Right hindlimb (tissue), 1 donor: ENCODE measurements at places on chromosomes 4 and X.
A peak's percentile ranks its signal among the peaks of the same experiment; 100 is the strongest.

DNA sequence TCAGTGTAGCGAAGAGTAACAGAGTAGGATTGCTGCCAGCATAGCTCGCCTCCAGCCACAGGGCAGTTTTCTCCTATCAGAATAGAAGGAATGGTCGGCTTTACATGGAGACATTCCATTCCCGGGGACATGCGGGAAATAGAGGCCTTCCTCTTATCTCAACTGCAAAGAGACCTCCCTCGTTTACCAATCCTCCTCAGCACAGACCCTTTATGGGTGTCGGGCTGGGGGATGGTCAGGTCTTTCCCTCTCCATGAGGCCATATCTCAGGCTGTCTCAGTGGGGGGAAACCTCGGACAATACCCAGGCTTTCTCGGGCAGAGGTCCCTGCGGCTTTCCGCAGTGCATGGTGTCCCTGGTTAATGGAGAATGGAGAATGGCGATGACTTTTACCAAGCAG lies 285.0 kb downstream of the ASMT start:
- DNase-seq: no peak

GRCh38 chrX:74421036-74421739 lies at the start of gene SLC16A2:
TSS of gene SLC16A2 (plus strand) at chrX:74421493. CDS start at chrX:74421638, 145 bp downstream.
- DNase-seq: peak; percentile 86

- no peak for DNase-seq
These were observed 473 bp upstream of the TKTL2 start for GRCh38 chr4:163474027-163474426.

- no peak for DNase-seq
These were observed 103.9 kb downstream of the ARAP2 start for GRCh38 chr4:36140421-36140820.

- no peak for DNase-seq
These were observed 1637.3 kb upstream of the PABPC4L start for GRCh38 chr4:135838889-135839288.

- DNase-seq: peak; percentile 79
These were observed 1053.0 kb upstream of the IGFBP7 start for GRCh38 chr4:58163156-58163555.

DNA sequence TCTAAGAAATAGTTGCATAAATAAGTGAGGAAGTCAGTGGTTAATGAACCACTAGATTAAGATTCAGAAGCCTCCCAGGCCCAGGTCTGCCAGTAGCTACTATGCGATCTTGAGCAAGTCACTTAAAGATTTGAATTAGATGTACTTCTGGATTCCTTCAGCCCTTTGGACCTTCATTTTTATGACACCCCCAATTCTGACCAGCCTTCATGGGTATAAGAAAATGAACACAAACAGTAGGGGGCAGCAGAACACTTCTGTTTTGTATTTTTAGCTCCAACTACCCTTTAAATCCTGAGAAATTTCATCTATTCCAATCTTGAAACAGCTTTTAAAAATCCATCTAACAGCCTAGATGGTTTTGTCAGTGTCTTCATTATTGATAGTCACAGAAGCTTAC lies 19.0 kb downstream of the TMEM47 start:
- DNase-seq: no peak

- no peak for DNase-seq
These were observed 242.9 kb upstream of the PRPS2 start for GRCh38 chrX:12548341-12548740.

GRCh38 chr4:98577956-98578355 lies 80.5 kb downstream of the TSPAN5 start:
- DNase-seq: no peak

GRCh38 chrX:30027636-30028035 lies 187.7 kb upstream of the MAGEB2 start:
- no peak for DNase-seq

- DNase-seq: no peak
These were observed 284.8 kb downstream of the AFF2 start for GRCh38 chrX:148785256-148785655.

DNA sequence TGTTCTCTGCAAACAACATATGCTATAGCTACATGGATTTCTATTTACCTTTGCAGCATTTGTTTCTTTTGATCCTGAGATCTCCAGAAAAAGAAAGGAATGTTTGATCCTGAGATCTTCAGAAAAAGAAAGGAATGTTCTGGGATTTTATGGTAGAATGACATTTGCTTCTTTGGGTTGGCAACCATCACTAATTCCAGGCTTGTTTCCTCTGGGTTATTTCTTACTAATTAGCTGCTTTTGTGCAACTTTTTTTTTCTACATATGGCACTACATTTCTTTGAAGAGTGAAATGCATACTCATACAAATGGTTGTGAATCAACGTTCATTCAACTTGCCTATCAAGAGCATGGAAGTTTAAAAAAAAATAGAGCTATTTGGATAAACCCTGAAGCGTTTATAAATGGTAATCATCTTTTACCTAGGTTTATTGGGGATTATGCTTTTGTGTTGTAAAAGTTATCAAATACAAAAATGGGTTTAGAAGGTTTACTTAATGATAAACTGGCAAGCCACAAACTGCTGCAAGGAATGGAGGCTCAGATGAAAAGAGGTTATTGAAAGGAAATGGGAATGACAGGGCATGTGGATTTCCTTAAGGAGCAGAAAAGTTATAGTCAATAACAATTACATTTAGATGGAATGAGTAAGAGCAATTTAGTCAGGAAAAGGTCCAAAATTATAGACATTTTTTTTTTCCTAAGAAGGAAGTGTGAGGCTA lies 95.6 kb upstream of the PCDH18 start:
- DNase-seq: no peak

GRCh38 chrX:94216738-94217137 lies 542.7 kb downstream of the FAM133A start:
- no peak for DNase-seq

- DNase-seq: no peak
These were observed 332.8 kb downstream of the GASK1B start for GRCh38 chr4:157840034-157840433.

GRCh38 chr4:53614591-53614990 lies 23.3 kb upstream of the LNX1 start:
- DNase-seq: no peak

DNA sequence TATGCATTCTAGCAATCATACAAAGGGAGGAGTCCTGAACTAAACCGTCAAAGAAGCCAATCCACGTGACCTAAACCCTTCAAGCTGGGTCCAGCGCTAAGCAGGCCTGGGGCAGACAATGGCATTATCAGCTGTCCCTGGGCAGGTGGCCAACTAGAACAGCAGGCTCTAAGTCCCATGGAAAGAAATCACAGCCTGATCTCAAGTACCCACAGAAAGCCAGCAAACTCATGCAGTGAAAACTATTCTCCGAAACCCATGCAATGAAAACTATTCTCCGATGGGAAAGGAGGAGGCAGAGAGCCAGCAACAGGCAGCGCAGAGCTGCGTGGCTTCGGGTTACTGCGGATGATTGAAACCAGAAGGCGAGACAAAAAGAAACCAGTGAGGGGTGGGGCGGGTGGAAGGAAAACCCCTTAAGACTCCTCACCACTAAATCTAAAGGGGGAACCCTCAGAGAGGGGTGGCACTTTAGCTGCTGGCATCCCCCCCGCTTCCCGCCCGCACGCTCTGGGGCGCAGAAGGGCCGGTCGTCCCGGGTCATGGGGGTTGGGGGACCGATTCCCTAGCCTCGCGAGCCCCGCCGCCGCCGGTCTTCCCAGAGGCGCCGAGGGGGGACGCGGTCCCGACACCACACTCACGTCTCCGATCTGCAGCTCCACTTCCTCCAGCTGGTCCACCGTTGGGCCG lies 567 bp downstream of the C4orf46 start:
- peak; percentile 88 for DNase-seq

- DNase-seq: no peak
These were observed 243.8 kb downstream of the ADAMTS3 start for GRCh38 chr4:72325215-72325614.

DNA sequence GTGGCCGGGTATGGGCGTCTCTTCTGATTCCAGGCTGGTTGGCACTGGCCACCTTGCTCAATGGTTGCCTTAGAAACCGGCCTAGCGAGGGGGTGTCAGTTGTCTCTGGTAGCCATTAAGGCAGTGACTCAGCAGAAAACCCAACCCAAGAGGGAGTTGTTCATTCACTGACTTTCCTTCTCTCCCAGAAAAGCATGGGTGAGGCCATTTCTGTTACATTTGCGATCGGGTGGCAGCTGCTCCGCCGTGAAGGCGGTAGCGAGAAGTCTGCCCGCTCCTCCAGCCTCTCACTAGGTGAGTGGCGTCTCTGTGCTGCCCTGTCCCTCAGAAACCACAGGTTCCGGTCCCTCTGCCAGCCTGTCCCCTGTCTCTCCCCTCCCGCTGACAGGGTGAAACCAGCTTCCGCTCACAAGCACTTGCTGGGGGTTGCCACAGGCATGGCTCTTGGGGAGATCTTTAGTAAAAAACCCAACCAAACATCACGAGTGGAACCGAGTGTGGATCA lies 17.4 kb downstream of the IRAK1 start:
- DNase-seq: no peak

GRCh38 chrX:116194649-116195048 lies 24.1 kb downstream of the AGTR2 start:
- DNase-seq: no peak

DNA sequence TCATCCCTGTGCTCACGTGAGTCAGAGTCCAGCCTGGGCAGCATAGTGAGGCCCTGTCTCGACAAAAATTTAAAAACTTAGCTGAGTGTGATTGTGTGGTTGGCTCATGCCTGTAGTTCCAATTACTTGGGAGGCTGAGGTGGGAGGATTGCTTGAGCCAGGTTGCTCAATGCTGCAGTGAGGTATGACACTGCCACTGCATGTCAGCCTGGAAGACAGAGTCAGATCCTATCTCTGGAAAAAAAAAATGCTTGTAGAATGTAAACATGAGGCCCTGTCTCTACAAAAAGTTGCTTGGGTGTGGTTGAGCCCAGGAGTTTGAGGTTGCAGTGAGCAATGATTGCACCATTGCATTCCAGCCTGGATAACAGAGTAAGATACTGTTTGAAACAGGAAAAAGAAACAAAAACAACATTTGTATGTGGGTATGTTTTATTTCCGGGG lies 11.3 kb upstream of the YTHDC1 start:
- DNase-seq: no peak

- no peak for DNase-seq
These were observed 2127.3 kb downstream of the PCDH7 start for GRCh38 chr4:32847461-32847860.

GRCh38 chrX:28273736-28274135 lies 292.5 kb upstream of the DCAF8L1 start:
- DNase-seq: no peak

- DNase-seq: no peak
These were observed 259.7 kb downstream of the BMPR1B start for GRCh38 chr4:95017305-95018064.

DNA sequence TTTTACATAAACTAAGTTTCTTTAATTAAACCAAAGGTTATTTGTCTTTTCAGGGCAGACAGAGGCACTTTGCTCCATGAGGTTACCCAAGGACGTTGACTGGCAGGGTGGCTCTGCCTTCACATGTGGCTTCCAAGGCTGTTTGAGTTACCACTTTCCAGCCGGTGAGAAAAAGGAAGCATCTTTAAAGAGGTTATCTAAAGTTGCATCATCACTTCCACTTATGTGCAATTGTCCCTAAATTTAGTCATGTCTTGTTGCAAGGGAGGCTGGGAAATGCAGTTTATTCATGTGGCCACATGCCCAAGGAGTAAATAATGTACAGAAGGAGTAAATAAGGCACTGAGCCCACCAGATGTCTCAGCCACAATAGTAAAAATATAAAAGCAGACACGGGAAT lies 29.0 kb upstream of the RAP1GDS1 start:
- no peak for DNase-seq
